ENCODE measurements at places on chromosomes 4 and X.

DNA sequence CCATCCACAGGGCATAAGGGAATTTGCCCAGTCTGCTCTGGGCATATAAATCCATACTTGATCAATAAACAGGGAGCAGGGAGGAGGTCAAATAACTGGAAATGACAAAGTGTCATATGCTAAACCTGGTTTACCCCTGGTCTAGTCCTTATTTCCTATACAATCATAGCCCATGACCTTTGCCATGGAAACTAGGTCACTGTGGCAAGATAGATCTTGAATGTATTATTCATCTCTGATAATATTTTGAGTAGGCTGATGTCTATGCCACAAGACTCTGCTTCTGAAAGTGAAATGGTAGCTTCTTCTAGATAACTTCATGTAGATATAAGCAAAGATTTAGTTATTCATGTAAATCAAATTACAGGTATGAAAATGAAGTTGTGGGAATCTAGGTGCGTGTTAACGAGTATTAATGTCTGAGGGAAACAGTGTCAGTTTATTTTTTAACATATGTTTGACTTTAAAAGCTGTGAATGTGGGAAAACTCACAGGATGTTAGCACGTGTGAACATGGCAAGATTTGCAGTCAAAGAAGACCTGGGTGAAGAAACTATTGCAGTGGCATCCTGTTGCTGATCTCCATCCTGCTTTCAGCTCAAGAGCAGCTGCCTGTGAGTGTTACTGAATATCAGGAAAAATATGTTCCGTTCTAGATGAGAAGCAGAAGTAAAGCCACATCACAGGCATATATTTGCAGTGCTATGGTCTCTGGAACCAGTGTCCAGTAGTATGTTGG lies 81.8 kb upstream of the NDP start:
- no peak for DNase-seq

DNA sequence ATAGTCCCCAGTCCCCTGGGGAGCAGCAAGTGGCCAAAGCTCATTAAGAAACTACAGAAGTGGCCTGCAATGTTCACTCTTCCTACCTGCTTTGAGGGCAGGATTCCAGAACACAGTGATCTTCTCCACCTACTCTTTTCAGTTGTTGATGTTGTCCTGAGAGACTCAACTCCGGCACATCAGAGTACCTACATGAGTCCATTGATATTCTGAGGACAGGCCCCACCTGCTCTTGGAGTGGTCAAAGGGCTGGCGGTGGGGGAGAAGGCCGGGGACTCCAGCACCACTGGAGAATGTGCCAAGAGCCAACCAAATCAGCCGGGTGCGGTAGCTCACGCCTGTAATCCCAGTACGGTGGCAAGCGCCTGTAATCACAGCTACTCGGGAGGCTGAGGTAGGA lies 29.8 kb upstream of the DDX3X start:
- DNase-seq, result no peak

DNA sequence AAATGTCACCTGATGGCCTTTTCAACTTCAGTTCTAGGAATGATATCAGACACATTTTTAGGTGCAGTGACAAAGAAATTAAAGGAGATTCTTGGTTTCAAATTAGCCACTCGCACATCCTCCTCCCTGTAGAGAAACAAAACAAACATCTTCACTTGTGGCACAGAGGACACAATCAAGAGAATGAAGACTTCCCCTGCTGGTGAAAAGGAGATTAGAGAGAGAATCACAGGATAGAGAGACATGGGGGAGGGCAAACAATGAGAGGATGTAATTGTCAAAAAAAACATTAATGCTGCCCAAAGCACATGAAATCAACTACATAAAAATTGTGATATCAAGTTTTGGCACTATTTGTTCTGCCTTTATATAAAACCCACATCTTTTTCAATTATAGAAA lies 34.5 kb downstream of the ACE2 start:
- DNase-seq, result no peak

- peak; percentile 23 for DNase-seq
These were observed at the start of gene NAP1L2 for GRCh38 chrX:73214426-73215094. Gene NAP1L2 (minus strand): TSS chrX:73214851. CDS start chrX:73214492, 359 bp downstream.

- no peak for DNase-seq
These were observed 137.3 kb upstream of the RXFP1 start for GRCh38 chr4:158384414-158384813.

DNA sequence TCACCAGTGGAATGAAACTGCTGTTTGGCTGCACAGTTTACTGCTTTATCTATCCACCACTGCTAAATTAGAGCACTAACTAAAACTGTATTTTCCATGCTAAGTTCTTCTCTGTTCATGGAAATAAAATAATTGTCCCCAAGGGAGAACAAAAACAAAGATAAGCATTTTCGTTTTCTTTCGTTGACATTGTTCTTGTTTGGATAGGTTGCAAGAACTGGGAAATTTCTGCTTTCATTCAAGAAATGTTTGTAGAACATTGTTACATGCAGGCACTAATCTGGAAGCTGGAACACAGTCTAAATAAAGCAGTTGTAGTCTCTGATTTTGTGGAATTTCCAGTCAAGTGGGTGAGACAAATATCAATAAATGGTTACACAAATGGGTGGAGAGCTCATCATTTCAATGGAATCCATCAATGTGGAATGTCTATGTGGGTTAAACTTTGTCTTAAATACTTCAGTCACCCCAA lies 5.8 kb upstream of the CXCL8 start:
- DNase-seq, result no peak

GRCh38 chrX:786441-786881 lies 155.9 kb downstream of the SHOX start:
- no peak for DNase-seq

- DNase-seq, result no peak
These were observed 87.3 kb downstream of the STPG2 start for GRCh38 chr4:98055800-98056501.

- DNase-seq, result no peak
These were observed 115.6 kb downstream of the TMEM164 start for GRCh38 chrX:110118530-110118929.

DNA sequence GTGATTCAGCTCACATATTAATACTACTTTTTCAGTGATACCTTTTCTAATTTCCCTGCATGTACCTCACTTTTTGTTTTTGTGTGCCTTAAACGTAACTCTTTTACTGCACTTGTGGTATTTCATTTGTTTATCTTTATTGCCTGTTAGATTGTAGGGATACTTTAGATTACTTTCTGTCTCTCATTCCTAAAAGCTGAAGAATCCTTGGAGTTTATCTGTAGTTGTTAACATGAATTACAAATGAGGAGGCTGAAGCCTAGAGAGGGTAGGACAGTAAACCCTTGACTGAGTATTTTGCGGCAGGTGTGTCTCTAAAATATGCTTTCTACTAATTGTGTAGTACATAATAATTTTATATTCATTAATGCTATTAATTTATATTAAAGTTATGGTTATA lies 34.9 kb downstream of the BMP2K start:
- no peak for DNase-seq

DNA sequence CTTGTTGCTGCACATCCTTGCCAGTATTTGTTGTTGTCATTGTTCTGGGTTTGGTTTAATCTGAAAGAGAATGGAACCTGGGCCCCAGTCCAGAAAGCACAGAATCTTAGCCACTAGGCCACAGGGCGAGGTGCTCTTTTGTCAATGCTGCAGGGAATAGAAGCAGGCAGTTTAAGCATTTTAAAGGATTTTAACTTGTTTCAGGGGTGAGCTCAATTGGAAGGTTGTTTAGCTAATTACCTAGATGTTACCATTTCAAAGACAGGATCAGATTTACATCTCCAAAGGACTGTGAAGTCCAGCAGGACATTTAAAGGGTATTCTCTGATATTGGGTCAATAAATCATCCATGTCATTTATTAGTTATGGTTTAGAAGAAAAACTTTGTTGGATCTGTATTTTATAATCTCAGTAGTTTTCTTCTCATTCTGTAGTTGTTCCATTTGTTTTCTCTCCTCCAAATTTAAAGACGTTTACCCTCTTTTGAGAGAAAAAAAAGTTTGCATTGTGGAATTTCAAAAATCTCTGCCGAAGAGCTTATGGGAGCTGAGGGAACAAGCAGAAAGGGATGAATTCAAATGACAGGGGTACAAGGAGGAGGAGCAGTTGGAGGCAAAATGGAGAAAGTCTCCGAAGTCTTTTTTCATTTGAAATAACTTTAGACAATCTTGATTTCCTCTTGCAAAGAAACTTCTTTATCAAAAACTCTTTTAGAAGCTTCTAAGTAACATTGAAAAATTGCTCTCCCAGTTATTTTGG lies 57.5 kb upstream of the FAM47C start:
- DNase-seq, result no peak

GRCh38 chrX:128287693-128288092 lies 235.5 kb upstream of the ACTRT1 start:
- DNase-seq, result no peak

GRCh38 chr4:81431971-81432370 lies 39.7 kb downstream of the RASGEF1B start:
- DNase-seq, result no peak

- DNase-seq, result no peak
These were observed 139.2 kb upstream of the ANK2 start for GRCh38 chr4:112910109-112910736.
